ENCODE measurements at places on chromosomes 1 and 21.
A peak's percentile ranks its signal among the peaks of the same experiment; 100 is the strongest.

DNA sequence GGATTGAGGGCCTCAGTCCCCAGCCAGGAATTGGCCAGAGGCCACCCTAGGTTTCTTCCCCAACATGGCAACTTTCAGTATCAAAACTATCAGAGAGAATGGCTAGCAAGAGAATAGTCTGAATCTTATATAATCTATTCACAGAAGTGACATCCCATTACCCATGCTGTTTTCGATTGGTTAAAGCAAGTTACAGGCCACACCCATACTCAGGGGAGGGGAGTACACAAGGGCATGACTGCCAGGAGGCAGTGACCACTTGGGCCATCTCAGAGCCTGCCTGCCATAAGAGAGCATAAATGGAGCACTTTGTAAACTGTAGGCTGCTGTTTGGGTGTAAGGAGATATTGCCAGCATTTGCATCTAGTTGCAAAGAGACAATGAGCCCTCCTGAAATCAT is 65.4 kb downstream of the FAM163A start:
- DNase-seq, result no peak

DNA sequence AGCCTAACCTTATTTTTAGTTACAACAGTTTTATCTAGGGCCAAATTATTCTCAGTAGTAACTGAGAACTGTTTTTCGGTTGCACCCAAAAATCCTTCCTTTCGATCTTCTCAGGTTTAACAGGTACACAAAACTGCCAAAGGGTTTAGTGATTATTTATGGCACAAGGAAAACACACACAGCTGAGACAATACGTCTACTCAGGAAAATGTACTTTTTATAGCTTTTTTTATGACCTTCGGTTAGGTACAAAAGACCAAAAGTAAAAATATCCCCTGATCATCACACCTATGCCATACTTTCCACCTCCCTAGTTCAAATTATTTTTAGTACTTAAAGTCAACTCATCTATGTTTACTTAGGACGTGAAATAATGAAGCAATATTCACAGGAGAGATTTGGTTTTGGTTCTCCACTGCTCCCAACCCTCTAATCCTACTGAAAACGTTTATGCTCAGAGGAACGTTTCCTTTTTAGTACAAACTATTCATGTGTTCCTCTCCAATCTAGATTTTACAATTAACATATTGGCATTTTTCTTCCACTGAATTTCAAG is 48.7 kb downstream of the TTLL7 start:
- DNase-seq, result no peak

- no peak for DNase-seq
Measured at GRCh38 chr1:91054780-91055481, 33.1 kb upstream of the ZNF644 start.

- no peak for DNase-seq
Measured at GRCh38 chr21:32102426-32102825, 176.4 kb downstream of the MIS18A start.

DNA sequence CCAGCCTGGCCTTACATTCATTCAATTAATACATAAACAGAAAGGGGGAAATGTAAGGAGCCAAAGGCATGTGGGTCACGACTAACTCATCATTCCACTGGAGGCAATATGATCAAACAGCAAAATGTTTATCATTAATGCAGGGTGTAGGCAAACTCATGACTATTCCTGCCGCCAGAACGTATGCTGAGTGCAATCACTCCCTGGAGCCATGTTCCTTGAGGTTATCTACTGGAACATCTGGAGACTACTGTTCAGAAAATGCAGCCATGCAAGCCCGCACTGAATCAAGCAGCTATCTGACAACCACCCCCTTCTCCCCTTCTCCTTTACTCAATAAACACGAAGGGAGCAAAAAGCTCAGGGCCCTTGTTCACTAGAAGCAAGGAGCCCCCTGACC is 267.6 kb downstream of the COL11A1 start:
- DNase-seq, result no peak

- no peak for DNase-seq
Measured at GRCh38 chr1:158685085-158685484, 1.4 kb downstream of the SPTA1 start.

GRCh38 chr1:228071839-228072657 is 10.5 kb upstream of the ARF1 start:
- no peak for DNase-seq

DNA sequence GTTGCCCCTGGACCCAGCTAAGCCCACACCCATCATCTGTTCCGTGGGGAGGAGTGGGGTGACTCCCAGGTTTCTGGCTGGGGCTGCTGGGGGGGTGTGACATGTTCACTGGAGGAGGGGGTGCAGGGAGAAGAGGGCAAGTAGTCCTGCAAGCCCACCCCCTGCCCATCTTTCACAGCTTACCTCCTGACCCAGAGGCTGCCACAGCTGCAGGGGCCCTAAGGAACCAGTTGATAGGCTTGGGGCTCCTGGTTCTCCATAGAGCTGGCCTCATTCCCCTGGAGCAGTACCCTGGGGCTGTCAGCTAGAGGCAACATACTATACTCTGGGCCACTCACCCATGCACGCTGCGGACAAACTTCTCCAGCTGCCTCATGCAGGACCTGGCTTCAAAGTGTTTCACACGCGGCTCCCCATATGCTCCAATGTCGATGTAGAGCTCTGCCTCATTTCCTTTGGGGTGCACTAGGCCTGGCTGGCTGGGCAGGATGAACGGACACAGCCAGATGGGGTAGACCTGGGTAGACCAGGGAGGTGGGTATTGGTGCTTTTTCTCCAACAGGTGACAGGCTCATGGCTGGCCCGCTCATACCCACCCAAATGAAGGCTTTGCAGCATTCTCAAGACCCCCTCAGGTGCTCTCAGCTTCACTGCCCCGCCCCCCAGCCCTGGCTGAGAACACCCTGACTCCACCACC is 33.8 kb downstream of the DHCR24 start:
- DNase-seq, result no peak

- no peak for DNase-seq
Measured at GRCh38 chr1:8731162-8731561, 86.3 kb downstream of the RERE start.

- no peak for DNase-seq
Measured at GRCh38 chr21:19326531-19327319, 923.1 kb upstream of the TMPRSS15 start.

- no peak for DNase-seq
Measured at GRCh38 chr1:117106478-117106877, 15.1 kb downstream of the TRIM45 start.

- no peak for DNase-seq
Measured at GRCh38 chr1:246632281-246633168, 66.3 kb downstream of the CNST start.

GRCh38 chr1:220755309-220755708 is 7.2 kb downstream of the MTARC2 start:
- no peak for DNase-seq

DNA sequence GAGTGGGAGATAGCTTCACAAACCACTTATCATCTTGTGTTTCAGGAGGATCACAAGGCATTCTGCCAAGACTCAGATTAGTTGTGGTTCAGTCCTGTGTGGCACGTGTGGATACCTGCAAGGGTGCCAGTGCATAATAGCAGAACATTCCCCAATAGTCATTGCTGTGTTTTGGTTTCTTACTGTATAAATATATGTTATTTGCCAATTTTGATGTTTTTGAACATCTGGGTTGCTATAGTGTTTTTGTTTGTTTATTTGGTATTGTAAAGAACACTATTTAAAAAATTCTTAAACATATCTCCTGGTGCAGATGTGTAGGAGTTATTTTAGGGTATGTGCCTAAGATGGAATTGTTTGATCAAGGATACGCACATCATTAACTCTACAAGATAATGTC is 5.4 kb upstream of the NTMT2 start:
- DNase-seq, result no peak

DNA sequence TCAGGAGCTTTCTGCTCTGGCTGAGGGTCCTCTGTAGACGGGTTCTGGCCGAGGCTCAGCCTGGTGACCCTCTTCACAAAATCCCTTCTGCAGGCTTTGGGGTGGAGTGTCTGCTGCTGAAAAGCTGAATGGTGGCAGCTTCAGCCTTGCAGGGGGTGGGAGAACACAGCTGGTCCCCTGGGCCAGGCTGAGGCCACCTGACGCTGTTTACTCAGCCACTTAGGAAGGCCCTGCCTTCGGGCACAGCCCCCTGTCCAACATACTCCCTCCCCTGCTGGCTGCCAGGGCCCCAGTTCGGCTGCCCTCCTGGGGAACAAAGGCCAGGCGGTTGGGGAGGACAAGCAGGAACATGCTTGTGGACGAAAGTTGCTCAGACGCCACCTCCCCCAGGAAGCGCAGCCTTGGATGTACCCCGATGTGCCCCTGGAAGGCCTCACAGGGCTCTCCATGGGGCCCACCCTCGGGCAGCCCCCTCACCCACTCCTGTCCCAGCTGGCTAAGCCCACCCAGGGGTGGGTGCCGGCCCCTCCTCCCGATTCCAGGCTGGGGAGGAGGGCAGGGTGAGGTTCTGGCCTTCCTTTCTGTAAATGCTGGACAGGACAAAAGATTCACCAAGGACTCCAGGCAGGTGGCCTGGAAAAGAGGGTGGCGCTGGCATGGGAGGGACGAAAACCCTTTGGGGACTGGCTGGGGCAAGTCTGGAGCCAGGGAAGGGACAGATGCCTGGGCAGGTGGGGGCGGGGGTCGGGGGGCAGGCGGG is at the start of gene ANKRD65:
Gene ANKRD65 (minus strand): TSS at position 130 of the 760 bp plus-strand sequence. CDS start 271 bp downstream, outside the sequence.
- peak; percentile 29 for DNase-seq

DNA sequence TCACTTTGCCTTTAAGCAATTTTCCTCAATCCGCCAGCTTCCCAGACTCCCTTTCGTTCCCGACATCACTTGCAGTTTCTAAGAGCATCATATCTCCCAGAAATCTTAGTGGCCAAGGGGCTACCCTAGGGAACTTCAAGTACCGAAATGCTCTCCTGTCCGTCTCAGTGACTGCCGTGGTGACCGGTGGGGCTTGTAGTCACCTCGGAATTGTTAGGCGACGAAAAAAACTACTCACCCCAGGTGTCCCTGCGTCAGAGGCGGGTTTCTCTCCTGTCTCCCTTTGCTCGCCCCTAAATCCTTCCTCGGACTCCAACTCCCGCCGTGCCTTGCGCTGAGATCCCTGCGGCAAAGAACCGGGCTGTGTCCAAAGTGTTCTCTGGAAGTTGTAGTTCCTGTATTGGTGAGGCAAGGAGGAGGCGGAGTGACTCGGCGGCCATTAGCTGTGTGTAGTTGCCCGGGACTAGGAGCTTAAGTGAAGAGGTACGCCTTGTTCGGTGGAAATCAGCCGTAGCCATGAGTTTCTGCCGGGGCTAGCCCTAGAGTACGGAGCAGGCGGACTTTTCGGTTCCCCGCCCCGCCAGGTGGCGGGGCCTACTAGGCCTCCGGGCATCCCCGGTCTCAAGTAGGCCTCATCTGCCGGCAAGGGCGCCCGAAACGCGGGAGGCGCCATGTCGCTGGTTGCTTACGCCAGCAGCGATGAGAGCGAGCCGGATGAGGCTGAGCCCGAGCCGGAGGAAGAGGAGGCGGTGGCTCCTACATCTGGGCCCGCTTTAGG is at the start of gene PRCC:
Gene PRCC (plus strand): TSS at position 435 of the 778 bp plus-strand sequence. CDS start 237 bp downstream, at position 672.
- DNase-seq, result peak; percentile 100

DNA sequence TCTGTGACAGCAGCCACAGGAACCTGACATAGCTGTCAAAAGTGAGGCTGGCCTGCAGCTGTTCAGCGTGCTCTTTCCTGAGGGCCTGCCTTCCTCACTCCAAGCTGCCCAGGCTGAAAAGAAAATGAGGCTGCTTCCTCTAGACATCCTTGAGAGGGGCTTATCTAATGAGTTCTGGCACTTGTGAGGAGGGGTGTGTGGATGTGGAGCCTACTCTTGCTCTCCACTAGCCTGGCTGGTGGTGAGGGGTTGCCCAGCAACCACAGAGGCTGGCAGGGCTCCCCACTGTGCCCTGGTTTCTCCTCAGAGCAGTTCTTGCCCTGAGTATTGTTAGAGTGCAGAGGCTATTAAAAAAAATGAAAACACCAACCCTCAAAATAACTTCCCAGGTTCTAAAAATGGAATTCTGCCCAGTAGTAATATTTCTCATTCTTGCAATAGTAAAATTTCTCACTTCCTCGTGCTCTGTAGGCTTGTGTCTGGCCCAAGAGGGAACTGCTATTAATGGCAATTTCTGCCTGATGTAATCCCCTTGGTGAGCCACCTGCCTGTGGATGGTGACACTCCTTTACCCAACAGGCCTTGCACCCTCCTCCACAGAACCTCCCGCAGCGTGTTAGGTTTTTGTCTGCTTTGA is 52.6 kb upstream of the EPS8L3 start:
- peak; percentile 60 for DNase-seq

GRCh38 chr1:81517987-81518386 is 282.7 kb upstream of the ADGRL2 start:
- no peak for DNase-seq

- DNase-seq, result no peak
Measured at GRCh38 chr1:190320952-190321351, 156.7 kb downstream of the BRINP3 start.

DNA sequence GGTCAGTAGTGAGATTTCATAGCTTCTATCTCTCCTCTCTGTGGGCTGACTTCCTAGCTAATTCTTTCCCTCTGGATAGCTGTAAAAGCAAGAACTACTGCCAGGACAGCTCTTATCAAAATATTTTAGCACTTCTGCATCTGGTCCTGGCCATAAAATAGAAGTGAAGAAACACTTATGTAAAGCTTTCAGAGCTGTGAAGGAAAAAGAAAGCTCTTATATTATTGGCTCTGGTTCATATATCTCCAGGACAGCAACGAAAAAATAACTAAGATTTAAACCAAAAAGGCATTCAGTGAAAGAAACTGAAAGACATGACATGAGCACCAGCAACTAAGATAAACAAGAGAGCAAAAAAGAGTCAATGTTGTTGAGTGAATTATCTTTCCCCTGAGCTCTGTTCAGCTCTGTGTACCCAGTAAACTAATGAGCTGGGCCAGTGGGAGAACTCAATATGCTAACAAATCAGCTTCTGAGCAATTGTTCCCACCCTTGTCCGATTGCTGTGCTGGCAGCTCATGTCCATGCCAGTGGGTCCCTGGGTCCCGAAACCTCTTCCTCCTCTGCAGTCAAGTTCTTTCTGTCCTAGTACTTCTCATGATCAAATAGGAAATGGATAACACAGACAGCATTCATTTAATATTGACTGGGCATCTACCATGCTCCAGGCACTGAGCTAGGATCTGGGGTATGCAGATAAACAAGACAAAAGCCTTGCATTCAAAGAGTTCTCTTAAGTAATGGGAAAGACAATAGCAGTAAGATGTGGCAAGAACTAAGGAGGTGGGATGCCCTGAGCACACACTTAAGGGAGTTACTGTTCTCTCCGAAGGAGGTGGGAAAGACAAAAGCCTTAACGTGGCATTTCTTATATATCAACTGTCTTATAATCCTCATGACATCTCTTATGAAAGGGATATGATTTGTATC is 45.3 kb upstream of the MAN1A2 start:
- no peak for DNase-seq

DNA sequence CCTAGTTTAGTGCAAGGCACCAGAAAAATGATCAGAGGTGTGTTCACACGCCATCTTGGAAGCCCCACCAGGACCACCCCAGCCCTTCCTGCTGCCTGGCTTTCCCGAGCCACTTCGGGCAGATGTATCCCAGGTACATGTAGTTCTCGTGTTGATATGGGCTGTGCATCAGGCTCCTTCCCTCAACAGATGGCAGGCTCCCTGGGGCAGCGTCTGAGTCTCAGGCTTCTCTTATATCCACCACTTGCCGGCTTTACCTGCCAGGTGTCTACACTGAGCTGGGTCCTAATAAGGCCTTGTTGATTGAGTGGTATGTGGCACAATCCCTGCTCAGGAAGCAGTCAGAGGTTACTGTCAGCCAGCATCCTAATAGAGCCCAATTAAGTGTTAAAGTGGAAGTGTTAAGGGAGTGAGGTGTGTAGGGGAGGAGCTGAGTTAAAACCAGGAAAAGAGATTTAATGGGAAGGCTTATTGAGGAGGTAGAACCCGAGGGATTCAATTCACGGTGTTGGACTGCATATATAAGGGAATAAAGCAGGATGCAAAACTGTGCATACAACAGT is 8.5 kb downstream of the GPA33 start:
- DNase-seq, result no peak

GRCh38 chr1:21647431-21648351 is 21.5 kb downstream of the RAP1GAP start:
- DNase-seq, result no peak
